ENCODE measurements at places on chromosomes 6 and 20.

- no peak for DNase-seq
Measured at GRCh38 chr6:159633196-159633595, 59.8 kb downstream of the SOD2 start.

DNA sequence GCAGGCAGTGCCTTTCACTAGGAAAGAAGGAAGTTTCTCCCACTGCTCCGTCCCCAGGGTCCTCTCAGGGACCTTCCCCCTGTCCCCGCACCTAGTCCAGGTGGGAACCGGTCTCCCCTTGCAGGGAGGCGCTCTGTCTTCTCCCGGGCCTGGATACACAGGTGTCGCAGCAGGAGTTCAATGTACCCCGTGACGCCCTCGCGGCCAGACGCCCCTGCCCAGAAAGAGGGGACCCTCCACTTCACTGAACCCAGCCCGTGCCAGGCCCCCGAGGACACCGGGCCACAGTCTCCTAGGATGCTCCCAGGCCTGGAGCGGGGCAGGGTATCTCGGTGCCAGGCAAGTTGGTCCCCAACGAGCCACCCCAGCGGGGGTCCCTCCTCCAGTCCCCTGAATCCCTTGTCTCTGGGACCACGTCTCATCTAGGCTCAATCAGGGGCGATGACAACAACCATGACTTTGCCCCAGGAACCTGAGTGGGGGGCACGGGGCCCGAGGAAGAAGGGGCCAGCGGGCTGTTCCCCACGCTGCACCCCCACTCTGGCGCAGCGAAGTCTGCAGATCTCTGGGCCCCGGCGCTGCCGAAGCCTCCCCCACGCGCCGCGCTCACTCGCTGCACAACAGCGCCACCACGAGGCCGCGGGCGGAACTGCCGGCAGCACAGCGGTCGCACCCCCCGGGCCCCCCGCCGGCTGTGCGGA lies 103.0 kb downstream of the EDN3 start:
- peak; percentile 67 for DNase-seq

DNA sequence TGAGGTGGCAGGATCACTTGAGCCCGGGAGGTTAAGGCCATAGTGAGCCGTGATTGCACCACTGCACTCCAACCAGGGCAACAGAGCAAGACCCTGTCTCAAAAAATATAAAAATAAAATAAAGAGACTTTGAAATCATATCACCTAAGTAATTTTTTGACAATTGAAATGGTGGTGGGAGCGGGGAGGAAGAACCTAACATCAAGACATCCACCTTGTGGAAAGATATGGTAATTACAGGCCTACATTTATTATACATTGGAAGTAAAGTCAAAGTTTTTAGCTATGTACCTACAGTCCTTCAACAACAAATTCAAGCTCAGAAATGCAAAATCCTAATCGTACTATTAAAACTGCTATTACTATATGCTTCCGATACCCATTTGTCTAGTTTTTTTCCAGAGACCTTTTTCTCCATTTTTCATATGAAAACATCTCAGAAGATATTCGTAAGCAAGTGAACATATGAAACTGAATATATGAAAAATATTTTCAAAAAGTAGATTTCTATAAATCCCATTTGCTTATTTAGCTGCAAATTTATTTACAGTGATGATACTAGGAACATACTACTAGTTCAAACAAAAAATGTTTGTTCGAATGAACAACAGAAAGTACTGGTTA lies 83.3 kb downstream of the SYCP2 start:
- DNase-seq, result no peak

DNA sequence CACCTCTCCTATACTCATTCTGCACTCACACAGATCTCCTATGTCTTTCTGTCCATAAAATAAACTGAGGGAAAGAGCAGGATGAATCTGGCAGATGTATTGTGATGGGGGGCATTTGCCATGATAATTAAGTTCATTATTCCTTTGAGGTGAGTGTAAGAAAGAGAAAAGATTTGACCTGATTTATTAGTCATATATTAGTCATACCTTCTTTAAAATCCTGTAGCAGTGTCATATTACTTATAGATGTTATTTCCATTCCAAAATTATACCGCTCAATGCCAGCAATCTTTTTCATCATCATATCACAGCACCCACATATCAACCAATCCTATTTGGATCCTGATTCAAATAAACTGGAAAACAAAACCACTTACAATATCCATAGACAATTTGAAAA lies 733.3 kb upstream of the SLC35B3 start:
- DNase-seq, result no peak

DNA sequence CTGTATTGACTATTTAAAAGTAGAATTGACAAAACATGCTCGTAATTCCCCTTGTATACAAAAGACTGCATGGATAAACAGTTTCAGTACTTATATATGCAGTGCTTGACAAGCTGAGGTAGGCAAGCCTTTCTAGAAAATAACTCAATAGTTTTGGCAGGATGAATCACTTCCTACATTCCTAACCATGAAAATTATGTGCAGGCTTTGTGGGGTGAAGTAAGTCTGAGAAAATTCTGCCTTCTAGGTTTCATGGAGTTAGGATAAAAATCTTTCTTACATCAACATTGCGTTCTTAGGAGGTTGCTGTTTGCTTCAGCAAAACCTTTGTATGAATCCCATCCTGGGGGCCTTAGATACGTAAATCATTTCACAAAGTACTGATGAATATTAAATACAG lies 801.4 kb upstream of the EYS start:
- DNase-seq, result no peak

- no peak for DNase-seq
Measured at GRCh38 chr20:18057101-18057993, at the start of gene OVOL2. OVOL2 (minus strand) TSS chr20:18057916; CDS start chr20:18057634, 282 bp downstream.

GRCh38 chr6:118787724-118788423 lies 106.1 kb upstream of the ASF1A start:
- DNase-seq, result no peak

- no peak for DNase-seq
Measured at GRCh38 chr6:53432318-53433161, 83.8 kb upstream of the ELOVL5 start.

- no peak for DNase-seq
Measured at GRCh38 chr6:142030115-142030619, 102.6 kb upstream of the GJE1 start.

- no peak for DNase-seq
Measured at GRCh38 chr20:45229264-45230056, 8.3 kb downstream of the SEMG2 start.

DNA sequence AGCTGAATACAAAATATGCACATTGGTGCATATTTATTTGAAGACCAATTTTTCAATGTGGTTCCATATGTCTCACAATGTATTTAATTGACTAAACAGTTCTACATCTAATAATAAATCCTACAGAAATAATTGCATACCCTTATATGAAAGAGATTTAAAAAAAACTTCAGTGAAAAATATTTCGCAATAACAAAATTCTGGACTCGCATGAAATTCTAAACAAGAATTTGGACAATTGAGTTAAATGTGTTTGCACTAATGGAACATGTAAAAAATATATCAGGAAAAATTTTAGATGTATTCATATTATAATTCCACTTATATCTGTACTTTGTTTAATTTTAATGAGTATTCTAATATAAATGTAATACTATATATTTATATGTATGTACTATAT lies 1003.1 kb downstream of the EYS start:
- no peak for DNase-seq

DNA sequence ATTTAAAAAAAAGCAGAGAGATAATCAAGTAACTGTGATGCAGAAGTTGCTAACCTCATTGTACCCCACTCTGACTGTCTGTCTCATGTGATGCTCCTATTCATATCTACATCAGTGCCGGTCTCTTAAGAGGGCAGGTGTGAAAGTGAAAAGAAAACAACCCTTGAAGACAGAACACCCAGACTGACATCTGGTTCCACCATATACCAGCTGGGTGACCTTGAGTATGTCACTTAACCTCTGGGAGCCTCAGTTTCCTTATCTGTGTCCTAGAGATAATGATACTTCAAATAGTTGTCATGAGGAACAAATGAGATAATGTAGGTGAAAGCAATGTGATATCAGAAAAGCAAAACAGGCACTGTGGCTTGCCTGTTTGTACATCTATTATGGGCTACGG lies 426.8 kb upstream of the SOX4 start:
- DNase-seq, result no peak

GRCh38 chr20:52124821-52125220 lies 66.8 kb downstream of the ZFP64 start:
- DNase-seq, result no peak

DNA sequence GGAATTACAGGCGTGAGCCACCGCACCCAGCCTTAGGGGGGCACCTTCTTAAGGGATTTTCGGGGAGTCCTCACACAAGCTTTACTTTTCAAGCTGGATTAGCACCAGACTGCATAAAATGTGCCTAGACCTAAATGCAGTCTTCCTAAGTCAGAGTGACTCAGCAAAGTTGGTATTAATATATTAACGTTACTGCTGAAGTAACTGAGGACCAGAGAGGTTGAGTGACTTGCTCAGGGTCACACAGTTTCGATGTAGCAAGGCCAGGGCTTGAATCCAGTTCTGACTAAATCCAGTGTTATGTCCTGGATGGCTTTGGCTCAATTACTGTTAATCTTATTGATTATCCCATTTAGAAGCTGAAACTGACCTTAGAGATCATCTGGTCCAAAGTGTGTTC lies 13.4 kb downstream of the EDEM2 start:
- no peak for DNase-seq
